ENCODE measurements at places on chromosomes 5 and 9.

- no peak for DNase-seq
Observed at GRCh38 chr9:91946653-91947488, 3.2 kb downstream of the ROR2 start.

- no peak for DNase-seq
Observed at GRCh38 chr5:68253624-68254585, 38.3 kb downstream of the PIK3R1 start.

DNA sequence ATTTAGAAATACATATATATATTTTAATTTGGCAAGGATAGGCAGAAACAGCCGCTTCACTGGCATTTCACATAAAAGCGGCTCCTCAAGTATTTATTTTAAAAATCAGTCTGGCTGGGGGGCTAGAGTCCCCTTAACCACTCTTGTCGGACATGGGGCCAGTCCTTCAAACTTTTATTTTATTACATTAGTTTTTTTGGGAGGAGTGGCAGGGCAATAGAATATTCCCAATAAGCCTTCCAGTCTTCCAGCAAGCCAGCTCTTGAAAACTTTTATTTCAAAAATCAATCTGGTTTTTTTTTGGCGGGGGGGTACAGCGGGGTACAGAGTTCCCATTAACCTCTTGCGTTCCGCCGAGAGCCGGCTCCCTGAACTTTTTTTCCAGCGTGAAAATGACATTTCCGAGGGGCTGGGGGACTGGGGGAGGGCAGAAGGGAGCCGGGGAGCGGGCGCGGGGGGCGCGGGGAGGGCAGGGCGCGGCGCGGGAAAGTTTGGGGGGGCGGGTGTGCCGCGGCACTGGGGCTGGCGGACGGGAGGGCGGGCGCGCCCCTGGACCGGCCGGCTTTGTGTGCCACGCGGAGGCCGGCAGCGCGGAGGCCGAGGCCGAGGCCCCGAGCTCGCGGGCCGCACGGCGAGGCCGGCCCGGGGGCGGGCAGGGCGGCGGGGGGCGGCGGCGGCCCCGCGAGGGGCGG, 504 bp upstream of the ZNF618 start:
- no peak for DNase-seq

- no peak for DNase-seq
Observed at GRCh38 chr9:14263707-14264483, 50.0 kb downstream of the NFIB start.

DNA sequence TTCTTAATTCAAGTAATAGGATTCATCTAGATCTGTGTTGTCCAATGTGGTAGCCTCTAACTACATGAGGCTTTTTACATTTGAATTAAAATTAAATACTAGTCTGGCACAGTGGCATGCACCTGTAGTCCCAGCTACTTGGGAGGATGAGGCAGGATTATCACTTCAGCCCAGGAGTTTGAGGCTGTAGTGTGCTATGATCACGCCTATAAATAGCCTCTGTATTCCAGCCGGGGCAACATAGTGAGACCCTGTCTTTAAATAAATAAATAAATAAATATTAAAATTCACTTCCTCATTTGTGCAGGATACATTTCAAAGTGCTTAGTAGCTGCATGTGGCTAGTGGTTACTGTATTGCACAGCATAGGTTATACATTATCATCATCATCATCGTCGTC, 91.8 kb downstream of the UBE2R2 start:
- DNase-seq: no peak

DNA sequence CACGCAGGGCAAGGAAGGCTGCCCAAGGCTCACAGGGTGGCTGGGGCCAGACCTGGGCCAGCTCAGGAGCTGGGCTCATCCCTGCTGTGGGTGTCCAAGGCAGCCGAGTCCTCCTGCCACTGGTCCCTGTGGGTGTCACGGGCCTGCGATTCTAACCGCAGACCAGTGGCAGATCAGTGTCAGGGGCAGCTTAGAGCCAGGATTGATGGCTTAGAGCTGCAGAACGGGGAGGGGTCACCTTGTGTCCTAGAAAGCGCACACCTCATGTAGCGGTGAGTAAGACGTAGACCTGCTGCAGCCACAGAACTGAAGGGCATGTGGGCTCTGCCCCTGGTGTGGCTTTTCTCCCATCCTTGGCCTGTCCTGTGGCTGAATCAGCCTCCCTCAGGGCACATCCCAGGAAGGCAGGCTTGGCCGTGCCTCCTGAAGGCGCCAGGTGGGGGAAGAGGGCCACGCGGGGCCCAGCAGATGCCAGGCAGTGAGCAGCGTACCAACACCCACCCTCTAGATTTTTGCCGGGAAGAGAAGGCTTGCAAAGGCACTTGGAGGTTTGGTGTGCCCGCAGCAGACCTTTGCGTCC, 78.3 kb upstream of the FCN2 start:
- DNase-seq: no peak

GRCh38 chr5:177116631-177117373, 16.8 kb upstream of the NSD1 start:
- no peak for DNase-seq

- peak; percentile 59 for DNase-seq
Observed at GRCh38 chr9:124834591-124834990, 18.7 kb upstream of the WDR38 start.

Data from NCI-H345 (cell line).